Muscle of arm (tissue), 14 donors: ENCODE measurements at places on chromosomes 1 and 21.

- no peak for DNase-seq
Measured at GRCh38 chr1:7256526-7256925, 471.3 kb downstream of the CAMTA1 start.

DNA sequence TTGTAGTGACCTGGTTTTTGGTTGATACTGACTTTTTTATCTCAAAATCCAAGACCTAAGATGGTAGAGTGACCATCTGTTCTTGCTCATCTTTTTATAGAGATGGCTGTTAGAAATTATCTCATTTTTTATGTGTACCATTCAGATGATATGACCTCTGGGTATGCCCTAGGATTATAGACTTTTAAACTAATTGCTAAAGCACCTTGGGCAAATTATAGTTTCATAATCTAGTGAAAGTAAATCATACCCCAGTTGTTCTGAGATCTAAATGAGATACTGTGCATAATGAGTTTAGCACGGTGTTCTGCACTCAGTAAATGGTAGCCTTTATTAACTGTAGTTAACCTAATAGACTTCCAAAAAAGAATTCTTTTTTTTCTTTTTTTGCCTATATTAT is 182.6 kb upstream of the L1TD1 start:
- DNase-seq, result no peak

GRCh38 chr1:225691861-225692516 is 39.1 kb upstream of the ENAH start:
- no peak for DNase-seq

DNA sequence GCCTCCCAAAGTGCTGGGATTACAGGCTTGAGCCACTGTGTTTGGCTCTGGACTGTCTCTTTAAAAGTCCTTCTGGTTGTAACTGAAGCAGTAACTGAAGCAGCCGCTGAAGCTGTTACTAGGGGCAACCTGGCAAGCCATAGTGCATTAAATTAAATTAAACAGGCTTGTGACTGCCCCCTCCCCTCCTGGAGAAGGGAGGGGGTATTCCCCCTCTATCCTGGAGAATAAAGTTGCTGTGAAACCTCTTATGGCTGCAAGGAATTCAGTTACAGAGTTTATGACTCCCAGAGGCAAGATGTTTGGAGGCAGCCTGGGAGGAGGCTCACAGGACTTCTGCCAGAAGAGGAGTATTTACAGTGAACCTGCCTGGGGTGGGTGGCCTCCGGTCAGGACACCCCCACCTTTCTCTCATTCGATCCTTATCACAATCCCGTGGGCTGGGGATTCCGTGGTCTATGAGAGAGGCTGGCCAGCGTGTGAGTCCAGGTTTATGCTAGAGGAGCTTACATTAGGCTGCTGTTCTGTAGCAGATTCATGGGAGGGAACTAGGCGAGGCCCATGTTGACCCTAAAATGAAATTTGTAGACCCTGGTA is 8.3 kb downstream of the TTC22 start:
- peak; percentile 51 for DNase-seq

DNA sequence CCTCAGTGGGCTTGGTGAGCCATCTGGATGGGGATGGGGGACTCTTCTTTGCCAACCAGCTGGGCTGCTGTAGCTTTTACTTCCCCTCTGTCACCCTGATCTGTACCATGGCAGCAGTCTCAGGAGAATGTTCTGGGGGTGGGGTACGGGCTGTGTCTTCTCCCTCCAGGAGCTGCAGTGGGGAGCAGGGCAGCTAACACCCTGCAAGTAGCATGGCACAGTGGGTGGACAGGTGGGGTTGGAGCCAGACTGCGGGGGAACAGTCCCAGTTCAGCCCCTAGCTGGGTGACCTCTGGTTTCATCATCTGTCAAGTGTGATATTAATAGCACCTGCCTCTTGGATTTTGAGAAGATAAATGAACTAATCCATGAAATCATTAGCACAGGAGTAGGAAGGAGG is 3.1 kb downstream of the NFASC start:
- no peak for DNase-seq

DNA sequence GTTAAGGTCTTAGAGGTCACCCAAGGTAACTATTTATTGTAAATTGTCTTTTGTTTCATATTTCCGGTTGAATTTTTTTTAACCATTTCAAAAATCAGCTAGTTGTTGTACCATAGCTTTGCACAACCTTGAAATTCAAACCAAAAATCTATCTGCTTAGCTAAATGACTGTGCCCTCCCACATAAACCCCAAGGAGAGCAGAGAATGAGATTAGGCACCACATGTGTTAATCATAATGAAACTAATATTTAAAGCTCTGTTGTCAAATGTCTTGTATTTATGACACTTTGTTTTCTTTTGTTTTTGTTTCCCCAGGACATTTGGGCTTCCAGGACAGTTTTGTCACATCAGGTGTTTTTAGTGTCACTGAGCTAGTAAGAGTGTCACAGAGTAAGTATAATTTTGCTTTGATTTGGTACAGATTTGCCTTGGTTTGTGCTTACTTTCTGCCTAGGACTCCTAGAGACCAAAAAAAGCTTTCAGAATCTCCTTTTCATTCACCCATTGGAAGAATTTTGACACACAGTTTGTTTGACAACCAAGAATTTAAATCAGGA is 249.9 kb downstream of the NFIA start:
- no peak for DNase-seq

GRCh38 chr1:226696547-226696946 is 42.5 kb downstream of the ITPKB start:
- DNase-seq, result no peak

DNA sequence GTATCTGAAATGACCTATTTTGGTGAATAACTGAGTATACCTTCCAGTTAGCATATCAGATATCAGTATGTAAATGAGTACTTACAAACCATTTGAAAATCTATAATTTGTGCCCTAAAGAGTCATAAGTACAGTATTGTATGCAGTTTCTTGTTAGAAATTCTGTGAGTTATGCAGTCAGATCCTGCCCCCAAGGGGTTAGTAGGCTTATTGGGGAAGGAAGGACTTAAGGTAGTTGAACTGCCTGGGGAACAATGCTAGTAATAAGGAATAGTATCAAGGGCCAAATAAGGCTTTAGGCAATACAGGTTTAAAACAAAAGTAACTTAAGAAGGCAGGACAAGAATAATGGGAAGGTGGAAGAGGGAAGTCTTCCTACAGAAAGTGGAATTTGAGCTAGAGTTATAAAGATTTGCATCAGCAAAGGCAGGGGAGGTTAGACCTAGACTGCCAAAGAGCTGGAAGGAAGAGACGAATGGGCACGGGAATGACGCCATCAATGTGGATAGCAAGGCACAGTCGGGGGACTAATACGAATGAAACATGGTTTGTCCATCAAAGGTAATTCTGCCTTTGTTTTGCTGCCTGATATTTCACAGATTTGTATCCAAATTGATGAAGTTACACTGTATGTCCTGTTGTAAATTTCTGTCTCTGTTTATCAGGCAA is 182.9 kb upstream of the DPYD start:
- no peak for DNase-seq

DNA sequence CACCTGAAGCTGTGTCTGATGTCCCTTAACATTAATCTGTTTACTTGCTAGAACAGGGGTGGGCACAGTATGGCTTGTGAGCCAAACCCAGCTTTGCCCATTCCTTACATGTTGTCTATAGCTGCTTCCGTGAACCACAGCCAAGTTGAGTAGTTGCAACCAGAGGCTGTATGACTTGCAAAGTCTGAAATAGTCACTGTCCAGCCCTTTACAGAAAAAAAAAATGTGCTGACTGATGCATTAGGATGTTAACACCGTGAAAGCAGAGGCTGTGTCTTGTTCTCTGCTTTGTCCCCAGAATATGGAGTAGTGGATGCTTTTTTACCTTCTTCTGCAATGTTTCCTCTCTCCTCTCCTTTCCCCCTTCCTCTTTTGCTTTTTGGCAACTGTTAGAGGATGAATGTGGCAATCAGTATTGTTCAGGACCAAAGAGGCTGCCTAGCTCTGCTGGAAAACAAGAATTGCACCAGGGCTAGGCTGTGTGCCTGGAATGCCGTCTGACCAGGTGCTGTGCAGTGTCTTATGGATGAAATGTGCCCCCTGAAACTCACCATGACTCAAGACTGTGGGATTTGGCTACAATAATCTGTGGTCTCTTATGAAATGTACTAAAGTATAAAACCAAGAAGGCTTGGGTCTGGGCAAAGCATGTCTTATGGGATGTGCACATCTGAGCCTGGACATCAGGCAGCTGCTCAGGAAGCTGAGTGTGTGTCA is 79.6 kb upstream of the GCLM start:
- DNase-seq, result peak; percentile 5

GRCh38 chr1:62887799-62888507 is 104.0 kb downstream of the ATG4C start:
- DNase-seq, result no peak

DNA sequence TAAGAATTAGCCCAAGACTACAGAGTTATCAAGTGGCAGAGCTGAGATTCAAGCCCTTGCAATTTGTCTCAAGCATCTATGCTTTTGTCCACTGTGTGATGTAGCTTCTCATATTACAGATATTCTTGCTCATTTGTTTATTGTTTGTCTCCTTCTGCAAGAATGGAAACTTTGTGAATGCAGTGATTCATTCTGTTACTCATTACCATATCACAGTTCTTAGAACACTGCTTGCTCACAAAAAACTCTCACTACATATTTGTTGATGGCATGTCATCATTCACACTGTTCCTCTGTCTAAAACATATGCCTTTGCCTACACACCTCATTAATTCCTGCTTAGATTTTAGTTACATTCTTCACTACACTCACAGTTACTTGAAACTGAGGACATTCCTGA is 1198.9 kb downstream of the PLA2G4A start:
- no peak for DNase-seq

GRCh38 chr1:27053977-27054753 is 41.5 kb upstream of the TENT5B start:
- DNase-seq, result no peak

DNA sequence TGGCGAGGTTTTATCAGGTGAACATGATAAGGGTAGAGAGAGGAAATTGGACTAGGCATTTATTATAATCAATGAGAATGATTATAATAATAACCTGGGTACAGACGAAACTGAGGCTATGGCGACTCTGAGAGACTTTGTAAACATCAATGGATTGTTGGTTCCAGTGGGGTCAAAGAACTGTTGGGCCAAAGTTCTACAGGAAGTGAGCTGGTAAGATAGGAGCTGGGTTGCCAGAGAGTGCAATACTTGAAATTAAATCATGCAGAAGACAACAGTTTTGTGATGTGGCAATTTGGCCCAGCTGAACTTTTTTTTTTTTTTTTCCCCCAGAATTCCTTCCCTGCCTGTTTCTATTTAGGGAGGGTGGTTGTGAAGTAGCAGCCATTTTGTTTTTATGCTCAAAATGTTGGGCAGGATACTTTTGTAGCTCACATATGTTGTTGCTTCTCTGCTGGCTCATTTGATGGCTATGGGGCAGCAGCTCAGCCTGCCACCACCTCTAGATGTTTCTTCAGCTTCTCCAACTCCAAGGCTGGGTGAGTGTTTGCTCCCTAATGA is 286.5 kb upstream of the B3GALT2 start:
- DNase-seq, result no peak

DNA sequence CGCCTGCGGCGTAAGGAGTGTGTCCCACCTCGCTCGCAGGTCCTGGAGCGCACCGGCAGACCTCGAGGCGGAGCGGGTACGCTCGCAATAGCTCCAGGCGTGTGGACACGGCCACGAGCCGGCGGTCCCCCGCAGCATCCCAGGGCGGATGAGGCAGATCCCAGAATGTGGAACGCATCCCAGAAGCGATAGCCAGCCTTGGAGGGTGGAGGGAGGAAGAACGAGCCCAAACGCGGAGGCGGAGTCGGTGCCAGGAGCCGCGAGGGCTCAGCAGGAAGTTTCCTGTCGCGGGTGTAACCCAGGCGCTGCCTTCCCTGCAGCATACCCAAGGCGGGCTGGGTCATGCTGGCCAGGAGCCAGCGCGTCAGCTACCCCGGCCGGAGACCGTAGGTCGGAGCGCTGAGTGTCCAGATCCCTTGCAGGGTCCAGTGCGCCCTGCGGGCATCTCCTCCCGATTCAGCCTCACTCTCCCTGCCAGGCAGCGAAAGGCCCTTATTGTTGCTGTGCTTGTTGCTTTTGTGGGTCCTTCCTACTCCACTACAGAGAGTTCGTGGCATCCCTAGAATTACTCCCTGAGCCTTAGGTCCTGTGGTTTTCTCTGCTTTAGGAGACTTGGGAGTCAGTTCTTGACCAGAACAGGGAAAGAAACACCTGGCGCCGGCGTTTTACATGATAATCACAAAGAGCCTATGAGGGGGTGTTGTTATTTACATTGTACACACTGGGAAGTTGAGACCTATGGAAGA is 27.7 kb downstream of the STYXL2 start:
- peak; percentile 7 for DNase-seq

DNA sequence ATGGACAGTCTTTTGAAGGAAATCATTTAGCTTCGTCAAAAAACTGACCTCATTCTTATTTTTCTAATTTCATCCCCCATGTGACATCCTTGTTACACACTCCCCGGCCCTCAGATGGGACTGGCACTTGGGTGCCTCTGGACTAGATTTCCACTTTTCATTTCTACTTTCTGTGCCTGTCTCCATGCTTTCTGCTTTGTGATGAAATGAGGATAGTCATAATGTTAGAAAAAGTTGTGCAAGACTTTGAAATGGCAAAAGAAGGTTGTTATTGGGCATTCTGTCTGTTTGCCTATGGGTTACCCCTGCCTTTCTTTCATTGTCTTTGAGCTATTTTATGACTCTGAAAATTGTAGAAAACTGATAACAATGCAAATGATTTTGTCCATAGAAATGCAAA is 54.9 kb downstream of the MDM4 start:
- DNase-seq, result no peak

- DNase-seq, result no peak
Measured at GRCh38 chr1:234531151-234531635, 52.2 kb upstream of the TARBP1 start.

- DNase-seq, result no peak
Measured at GRCh38 chr1:58887059-58887458, 103.2 kb upstream of the JUN start.

DNA sequence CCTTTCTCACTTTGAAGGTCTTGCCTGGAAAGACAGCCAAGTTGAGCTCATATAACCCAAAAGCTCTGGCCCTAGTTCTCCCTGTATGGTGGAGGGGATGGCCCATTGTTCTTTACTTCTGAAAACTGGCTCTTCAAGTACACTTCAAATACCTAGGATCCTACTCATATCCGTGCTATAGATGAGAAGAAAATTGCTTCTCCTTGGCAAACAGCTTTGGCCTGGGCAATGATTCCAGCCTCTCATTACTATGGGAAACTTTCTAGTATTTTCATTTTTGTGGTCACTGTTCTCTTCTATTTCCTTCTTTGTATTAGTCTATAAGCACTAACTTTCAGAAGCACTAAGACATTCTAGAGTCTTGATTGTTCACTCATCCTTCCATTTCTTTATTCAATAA is 53.7 kb downstream of the ZNF697 start:
- DNase-seq, result no peak

GRCh38 chr1:222792744-222793143 is 22.1 kb upstream of the DISP1 start:
- peak; percentile 35 for DNase-seq

- no peak for DNase-seq
Measured at GRCh38 chr1:16092097-16092922, 18.9 kb upstream of the FAM131C start.

DNA sequence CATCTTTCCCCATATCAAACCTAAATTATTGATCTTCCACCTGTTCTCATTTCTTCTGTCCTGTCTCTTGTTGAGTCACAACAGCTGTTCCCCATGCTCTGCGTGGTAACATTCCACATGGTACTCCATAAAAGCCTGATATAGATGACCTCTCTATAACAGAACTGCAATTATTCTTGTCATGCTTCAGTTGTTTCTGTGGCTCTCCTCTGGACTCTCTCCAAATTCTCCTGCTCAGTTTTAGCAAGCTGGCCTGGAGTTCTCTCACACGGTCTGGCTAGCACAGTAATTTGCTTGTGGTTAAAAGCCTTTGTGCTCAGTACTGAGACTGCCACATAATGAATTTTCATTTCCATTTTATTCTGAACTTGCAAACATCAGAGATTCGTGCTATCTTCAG is 10.6 kb upstream of the LRRC39 start:
- peak; percentile 15 for DNase-seq
